ENCODE measurements at places on chromosomes 12 and 14.

DNA sequence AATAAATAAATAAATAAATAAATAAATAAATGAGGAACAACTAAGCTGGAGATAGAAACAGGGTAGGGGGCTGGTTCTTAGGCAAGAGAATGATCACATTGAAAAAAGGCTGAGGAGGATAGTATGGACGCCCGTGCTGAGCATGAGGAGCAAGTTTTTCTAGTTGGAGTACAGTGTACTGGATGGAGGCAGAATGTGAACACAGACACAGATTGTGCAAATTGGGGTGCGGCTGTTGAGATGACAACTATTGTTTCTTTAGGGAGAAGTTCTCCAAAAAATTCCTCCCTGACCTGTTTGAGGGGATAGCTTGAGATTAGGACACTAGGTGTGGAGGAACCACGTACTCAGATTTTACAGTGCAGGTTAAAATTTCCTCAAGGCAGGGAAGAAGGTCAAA, 979 bp upstream of the BIN2 start:
- DNase-seq: peak; percentile 84

DNA sequence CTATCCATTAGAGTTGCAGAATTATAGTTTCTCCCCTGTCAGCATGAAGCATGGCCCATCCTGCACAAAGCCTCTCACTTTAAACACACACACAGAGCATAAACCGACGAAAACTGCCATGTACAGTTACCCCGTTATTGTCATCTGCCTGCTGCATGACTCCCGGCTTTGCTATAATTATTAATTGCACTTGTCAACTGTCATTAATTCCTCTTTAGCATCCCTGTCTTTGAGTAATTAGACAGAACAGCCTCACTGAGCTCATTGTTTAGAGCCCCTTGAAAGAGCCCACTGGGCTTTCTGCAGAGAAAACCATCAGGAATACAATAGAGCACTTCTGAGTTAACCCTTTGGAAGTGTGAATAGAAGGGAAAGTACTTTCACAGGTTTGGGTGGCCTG, 307.2 kb upstream of the SOX5 start:
- no peak for DNase-seq

- no peak for DNase-seq
These were observed 245.2 kb upstream of the PLEKHG7 start for GRCh38 chr12:92457458-92458180.

GRCh38 chr14:34262127-34262910, 199.7 kb downstream of the SPTSSA start:
- DNase-seq: no peak

GRCh38 chr14:104082807-104083206, 2.7 kb upstream of the ASPG start:
- DNase-seq: no peak

Measured in trophoblast cell (in vitro differentiated cells and primary cell).